Caco-2 (cell line): ENCODE measurements at places on chromosomes 16 and 17.

- no peak for DNase-seq
Observed at GRCh38 chr16:29777576-29778350, at the start of gene ZG16. Gene ZG16, plus strand, starts transcription at chr16:29778256. Its CDS starts 1,011 bp downstream, at chr16:29779267.

DNA sequence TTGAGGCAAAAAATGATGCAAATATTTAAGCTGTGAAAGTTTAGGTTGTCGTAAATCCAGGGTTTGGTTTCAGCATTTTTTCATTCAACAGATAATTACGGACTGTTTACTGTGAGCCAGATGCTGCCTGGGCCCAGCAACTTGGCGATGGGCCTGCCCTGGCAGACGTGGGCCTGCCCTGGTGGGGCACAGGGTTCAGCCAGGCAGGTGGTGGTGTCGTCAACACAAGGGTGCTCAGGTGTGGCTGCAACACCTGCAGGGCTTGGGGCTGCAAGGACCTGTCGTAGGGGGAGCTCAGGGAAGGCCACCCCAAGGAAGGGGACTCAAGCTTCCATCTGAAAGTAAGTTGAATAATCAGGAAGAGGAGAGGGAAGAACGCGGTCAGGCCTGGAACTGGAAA, 15.1 kb downstream of the ZC3H18 start:
- no peak for DNase-seq

GRCh38 chr16:12390644-12391043, 413.0 kb downstream of the CPPED1 start:
- DNase-seq: no peak

GRCh38 chr16:50153596-50154419, 702 bp downstream of the TENT4B start:
- peak; percentile 46 for DNase-seq

GRCh38 chr17:73165616-73166404, 1.0 kb downstream of the SSTR2 start:
- no peak for DNase-seq

DNA sequence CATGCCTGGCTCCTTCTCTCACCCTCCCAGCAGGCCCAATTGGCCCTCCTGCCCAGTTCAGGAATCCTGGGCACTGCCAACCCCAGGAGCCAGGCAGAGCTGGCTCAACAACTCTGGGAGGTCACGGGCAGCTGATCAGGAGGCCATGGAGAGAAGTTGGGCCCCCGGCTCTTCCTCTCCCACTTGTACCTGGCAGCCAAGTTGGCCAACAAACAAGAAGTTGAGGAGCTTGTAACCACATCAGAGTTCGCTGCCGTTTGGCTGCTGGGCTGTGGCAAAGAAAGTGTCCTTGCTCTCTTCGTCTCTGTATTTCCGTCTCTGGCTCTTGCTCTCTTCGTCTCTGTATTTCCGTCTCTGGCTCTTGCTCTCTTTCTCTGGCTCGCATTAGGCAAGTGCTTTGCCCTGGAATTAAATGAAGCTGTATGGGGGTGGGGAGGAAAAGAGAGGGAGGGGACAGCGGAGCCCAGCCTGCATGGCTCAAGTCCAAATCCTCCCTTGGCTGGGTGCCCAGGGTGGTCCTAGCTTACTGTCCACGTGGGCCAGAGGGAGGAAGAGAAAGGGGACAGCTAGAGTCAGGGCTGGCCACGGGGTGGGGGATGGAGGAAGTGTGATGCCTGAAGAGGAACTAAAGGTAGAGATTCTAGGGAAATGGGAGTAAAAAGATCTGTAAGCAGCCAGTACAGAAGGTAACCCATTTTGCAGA, 7.8 kb upstream of the TMEM132E start:
- DNase-seq: no peak

GRCh38 chr16:30753596-30753995, 5.4 kb downstream of the PHKG2 start:
- no peak for DNase-seq

GRCh38 chr16:88781140-88782077, 3.6 kb downstream of the PIEZO1 start:
- no peak for DNase-seq

GRCh38 chr16:54437921-54438320, 151.3 kb upstream of the IRX3 start:
- DNase-seq: no peak

GRCh38 chr16:88013091-88013609, 61.9 kb downstream of the BANP start:
- no peak for DNase-seq

DNA sequence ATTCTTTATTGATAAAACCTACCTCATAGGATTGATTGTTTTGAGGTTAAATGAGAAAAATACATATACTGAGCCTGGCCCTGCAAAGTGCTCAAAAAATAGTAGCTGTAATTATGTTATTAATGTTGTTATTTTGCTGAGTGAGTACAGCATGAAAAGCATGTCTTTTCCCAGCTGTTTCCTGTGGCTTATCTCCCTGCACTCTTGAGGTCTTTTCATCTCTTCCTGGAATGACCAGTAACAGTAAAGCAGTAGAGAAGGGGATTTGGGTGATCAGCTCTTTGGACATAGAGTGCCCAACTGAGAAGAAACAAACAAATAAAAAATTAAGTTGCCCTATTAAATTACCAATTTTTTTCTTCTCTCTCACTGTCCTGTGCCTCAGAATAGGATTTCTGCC, 53.7 kb downstream of the NFAT5 start:
- no peak for DNase-seq

GRCh38 chr16:2008631-2009163, 924 bp downstream of the ZNF598 start:
- DNase-seq: peak; percentile 26

DNA sequence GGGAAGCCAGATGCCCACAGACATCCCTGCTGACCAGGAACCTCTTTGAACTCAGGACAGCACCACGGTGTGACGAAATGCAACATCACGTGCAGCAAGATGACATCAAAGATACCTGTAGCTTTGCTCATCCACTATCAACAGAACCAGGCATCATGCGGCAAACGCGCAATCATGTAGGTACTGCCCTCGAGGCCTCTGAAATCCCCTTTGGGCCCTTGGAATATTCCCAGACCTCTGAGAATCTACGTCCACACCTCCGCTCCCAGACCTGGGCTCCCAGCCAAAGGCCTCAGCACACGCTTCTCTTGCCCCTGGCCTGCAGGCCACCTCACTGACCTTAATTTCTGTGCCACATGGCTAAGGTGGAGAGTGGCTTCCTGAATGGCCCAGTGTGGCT, 7.3 kb downstream of the CX3CL1 start:
- DNase-seq: no peak
